ENCODE measurements at places on chromosomes 2 and 18.
A peak's percentile ranks its signal among the peaks of the same experiment; 100 is the strongest.

DNA sequence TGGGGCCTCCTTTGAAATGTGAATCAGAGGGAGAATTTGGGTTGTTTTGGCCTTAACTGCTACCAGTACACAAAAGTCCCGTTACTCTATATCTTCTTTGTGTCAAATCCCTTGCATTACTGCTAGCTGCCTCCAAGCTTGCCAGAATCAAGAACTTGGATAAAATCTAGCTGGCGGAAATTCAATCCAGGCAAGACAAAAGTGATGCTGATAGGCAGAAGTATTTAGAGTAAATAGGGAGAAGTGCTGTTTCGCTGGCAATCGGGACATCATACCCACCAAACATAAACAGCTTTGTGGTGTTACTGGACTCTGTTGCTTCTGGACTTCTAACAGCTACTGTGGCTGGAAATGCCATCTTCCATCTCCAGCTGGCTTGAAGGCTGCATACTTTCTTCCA is 2.5 kb downstream of the IFIH1 start:
- DNase-seq = no peak

GRCh38 chr2:168453404-168453803 is 2.7 kb upstream of the CERS6 start:
- DNase-seq = no peak

DNA sequence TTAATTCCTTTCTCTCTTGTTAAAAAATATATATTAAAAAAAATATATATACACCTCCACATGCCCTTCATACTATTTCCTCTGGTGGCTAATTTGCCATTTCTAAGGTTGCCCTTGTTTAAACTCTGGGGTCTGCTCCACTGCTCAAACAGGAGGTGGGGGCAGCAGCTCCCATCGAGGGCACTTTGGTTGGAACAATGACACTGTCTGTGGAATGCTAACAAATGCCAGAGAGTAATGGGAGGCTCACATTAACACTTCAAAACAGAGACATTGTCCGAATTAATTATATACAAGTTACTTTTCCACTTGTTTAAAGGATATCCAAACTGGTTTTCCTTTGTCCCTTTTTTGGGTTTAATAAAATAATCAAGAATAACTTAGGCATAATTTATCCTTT is 58.8 kb upstream of the CD302 start:
- DNase-seq = no peak

DNA sequence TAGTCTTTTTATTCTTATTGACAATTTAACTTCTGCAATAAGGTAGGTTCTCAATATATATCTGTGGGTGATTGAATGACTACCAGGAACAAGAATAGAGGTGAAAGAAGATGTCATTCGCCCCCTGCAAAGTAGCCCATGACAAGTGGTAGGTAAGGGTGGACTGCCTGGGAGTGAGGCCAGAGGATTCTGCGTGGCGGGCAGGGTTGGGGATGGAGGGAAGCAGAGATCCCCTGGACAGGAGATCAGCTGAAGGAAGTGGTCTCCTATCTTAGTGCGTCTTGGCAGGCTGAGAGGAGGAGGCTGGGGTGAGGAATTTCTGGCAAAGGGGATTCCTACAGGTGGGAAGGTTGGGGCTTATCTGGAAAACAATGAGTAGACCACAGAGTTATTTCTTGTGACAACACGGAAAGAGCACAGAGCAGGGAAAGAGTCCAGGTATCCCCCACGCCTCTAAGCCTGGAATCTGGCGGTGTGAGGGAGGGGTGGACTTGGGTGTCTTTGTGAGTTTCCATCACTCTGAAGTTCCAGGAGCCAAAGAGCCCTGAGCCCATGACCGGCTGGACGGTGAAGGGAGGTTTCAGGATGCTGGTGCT is 21.5 kb upstream of the MYCN start:
- no peak for DNase-seq

- peak; percentile 27 for DNase-seq
Observed at GRCh38 chr2:90069290-90069894, 1377.9 kb downstream of the RPIA start.

GRCh38 chr2:54591551-54591950 is 131.9 kb upstream of the EML6 start:
- no peak for DNase-seq

GRCh38 chr18:75775121-75775520 is 347.6 kb upstream of the SMIM21 start:
- DNase-seq = no peak

GRCh38 chr18:62612776-62613175 is 90.0 kb downstream of the ZCCHC2 start:
- no peak for DNase-seq

DNA sequence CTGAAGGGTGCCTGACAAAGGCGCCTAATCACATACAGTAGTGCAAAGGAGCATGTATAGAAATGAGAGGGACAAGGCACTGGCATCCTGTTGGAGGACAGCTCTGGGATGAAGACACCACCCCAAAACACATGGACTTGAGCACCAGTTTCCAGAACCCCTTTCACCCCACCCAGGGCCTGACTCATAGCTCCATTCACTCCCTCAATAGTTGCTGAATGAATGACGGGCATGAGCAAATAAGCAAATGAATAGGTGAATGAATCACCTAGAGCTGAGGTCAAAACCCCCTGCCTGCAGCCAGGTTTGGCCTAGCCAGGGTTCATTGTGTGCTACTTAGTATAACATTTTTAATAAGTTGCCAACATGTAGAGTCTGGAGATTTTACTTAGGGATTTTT is 66.3 kb downstream of the NRP2 start:
- no peak for DNase-seq

DNA sequence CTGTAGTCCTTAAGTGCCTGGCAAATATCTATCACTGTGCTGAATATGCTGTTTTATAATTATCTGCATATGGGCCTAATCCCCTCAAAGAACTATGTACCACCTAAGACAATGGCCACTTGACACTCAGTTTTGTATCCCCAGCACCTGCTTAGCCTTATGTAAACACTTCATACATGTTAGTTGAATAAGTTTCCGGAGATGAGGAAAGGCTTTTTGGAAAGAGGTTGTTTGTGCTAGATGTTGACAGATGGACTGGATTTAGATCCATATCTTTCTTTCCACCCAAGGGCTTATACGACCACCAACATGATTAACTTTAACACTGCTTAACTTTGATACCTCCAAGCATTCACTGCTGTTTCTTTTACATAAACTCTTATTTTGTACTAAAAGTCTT is 63.3 kb downstream of the FAM228A start:
- DNase-seq = no peak

GRCh38 chr2:46831051-46831868 is 84.3 kb downstream of the MCFD2 start:
- no peak for DNase-seq

DNA sequence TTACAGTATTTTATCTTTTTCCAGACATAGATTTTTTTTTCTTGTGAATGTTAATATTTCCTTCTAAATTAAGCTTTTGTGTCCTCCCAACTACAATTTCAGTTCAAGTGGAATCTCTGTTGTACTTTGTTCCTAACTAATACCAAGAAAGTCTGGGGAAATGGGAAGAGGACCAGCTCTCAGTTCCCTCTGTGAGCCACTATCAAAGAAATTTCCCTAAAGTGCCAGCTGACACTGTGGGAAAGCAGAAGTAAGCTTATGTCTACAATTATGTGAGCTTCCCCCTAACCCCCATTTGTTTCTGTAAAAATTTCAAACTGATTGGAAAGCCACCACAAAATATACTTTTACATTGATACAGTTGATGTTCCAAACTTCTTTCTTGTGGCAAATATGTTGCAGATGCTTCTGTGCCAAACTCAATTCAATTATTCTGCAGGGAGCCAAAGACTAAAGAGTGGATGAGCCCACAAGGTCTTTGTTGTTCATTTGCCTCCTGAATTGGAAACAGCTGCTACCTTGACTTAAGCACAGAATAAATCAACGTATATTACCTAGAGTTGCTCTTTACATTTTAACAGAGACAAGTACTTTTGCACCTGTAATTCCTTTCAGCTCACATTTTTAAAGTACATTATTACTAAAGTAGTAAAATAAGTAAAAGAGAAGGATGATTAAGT is 306.6 kb downstream of the PTH2R start:
- DNase-seq = no peak

DNA sequence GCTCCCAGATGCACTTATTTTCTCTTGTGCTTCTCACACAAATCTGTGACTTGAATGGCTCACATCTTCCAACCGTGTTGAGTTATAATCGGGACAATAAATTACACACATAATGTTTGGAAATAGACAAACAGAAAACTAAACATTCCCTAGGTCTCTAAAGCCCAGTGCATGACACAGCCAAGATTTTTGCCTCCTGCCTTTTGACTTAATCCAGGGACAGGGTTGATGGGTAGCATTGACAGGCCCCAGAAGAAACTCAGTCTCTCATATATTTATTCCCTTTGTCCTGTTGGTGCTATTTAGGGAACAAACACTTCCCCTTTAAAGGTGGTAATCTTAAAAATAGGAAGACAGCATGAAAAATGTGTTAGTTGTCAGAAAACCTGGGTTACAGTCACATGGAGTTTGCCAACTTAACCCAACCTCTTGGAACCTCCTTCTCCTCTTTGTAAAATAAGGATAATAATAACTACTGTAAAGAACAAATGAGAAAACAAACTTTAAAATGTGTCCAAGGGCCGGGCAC is 24.0 kb upstream of the ARPC2 start:
- no peak for DNase-seq

DNA sequence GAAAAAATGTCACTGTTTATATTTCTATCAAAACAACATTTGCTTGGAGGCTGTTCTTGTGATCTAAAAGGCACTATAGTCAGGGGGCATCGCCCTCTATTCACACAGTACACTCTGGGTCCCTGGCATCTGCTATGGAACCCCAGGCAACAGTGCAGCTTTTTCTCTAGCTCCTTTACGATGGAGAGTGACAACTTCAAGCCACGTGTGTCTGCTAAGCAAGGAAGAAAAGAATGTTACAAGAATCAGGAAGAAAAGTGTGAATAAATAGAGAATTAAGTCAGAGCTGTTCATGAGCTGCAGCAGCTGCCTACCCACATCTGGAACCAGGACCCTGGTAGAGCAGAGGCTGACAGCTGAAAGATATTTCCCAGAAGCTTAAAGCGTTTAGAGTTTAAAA is 11.2 kb downstream of the RND3 start:
- DNase-seq = no peak

- no peak for DNase-seq
Observed at GRCh38 chr2:114642166-114642770, 199.8 kb downstream of the DPP10 start.

DNA sequence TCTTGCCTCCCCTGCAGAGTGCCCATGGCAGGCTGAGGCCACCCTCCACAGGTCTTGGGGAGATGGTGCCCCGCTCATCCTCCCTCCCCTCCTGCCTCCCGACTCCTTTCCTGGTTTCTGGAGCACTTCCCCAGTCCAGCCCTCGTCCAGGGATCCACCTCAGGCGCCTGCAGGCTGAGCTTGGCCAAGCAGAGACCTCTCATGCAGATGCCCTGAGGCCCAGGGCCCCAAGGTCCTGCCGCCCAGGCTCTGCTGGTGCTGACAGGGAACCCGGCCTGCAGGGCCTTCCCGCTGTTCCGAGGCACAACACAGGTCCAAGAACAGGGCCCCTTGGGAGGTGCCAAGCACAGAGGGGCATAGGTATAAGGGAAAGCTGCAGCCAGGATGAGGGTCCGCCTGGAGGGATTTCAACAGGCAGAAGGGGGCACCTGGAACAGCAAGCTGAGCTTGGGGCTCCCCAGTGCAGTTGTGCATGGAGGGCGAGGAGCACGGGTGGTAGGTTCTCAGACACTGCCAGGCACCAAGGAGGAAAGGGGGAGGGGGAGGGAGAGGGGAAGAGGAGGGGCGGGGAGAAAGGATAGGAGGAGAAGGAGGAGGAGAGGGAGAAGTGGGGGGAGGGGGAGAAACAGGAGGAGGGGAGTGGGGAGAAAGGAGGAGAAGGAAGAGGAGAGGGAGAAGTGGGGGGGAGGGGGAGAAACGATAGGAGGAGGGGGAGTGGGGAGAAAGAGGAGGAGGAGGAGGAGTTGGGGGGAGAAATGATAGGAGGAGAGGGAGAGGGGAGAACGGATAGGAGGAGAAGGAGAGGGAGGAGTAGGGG is 1.2 kb upstream of the ANO7 start:
- DNase-seq = no peak

DNA sequence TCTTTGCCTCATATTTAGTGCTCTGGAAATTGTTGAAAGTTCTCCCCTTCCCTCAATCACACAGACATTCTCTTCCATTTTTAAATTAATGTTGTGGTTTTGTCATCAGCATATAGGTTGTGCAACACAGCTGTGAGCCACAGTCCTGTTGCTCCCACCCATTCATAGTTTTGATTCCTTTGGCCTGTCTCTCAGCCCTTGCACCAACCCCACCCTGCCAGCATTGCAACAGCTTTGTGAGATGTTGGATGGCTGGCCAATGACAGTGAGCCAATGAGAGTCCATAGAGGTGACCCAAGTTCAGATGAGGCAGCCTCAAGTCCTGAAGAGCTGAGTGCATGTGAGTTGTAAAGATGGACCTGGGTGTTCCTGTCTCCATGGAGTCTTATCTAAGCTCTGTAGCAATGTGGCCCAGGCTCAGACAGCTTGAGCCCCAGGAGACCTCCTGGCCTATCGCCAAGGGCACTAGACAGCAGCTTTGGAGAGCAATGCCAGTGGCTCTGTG is 775.5 kb downstream of the RNF144A start:
- DNase-seq = no peak

DNA sequence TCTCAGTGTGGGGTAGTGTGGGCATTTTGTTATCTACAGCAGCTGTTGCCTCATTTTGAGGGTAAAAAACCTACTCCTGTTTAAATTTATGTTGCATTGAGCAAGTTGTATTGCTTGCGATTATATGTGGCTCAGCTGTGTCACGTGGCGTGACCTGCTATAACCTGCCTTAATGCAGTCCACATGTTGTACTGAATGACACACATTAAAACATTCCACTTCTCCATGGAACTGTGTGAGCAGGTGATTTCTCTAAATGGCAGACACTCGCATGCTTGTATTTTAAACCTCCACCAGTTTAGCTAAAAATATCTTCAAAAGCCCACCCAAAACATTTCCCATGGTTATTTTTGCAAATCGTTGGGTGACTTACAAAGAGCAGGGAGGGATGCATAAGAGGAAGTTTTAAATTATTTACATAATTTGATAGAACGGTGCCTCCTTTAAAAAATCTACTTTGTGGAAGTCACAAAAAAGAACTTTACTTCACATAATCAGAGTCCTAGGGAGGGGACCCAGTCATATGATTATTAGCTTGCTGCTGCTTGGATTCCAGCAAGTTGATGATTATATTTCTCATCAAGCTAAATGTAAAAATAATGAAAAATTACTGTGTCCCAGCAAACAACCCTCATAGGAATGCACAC is 163.3 kb upstream of the ZEB2 start:
- DNase-seq = peak; percentile 70

GRCh38 chr2:217980591-217980990 is 22.2 kb downstream of the TNS1 start:
- DNase-seq = no peak

DNA sequence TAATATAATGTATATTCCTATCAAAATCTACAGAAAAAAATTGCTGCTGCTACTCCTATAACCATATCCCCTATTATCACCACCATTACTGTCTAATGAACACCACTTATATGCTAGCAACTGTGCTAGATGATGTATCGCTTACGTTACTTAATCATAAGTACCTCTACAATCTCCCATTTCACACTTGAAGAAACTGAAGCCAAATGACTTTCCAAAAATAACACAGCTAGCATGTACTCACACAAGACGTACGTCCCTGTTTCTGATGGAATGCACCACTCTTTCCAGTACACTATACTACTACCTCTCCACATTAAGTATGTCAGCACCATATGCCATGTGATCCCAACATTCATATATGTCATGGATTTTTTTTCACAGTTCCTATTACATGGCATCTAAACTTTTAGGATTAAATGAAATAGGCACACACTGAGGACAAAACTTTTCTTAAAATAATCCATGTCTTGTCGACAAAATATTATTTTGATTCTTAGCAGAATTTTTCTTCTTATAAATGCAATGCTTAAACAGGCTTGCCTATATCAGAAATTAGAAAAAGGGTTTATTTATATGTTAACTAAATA is 112.8 kb downstream of the NBAS start:
- no peak for DNase-seq
